T-helper 1 cell (primary cell): ENCODE measurements at places on chromosomes 16 and 17.

DNA sequence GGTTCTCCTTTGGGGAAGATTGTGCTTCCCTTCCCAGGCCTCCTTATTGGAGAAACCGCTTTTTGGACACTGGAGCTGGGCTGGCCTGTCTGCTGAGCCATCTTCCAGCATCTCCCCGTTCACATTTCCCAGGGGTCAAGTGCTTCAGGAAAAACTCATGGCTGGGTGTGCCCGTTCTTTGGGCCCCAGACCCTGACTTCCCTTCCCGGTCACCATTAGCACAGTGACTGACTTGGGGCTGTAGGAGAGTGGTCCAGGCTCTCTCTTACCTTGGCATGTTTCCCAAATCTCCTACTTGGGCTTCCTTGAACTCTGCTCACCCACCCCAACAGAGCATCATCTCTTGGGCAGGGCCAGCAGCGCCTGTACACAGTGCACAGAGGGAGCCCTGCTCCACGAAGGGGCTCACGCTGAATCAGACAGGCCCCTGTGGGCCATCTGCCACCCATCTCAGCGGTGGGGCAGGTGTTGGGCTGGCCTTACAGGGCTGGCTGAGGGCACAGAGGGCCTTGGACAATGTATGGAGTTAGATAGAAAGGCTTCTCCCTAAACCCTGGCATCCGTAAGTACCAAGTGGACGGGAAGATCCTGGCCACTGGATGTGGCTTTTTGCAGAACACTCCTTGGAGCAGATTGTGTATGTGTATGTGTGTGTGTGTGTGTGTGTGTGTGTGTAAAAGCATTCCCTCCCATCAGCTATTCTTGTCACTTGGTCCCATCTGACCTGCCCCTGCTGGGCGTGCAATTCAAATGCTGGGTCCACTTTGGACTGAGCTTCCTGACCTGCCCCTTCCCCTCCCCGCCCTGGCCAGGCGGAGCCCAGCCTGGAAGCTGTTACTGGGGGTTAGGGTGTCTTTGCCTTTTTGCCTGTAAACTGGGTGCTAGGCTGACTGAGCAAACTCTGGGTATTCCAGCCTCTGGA, 24.9 kb upstream of the CDC42EP4 start:
- DNase-seq, result no peak

- DNase-seq, result peak; percentile 69
Observed at GRCh38 chr17:42112552-42113176, at the start of gene DHX58. Gene DHX58 (minus strand): TSS chr17:42112714. CDS start chr17:42111892, 822 bp downstream.

DNA sequence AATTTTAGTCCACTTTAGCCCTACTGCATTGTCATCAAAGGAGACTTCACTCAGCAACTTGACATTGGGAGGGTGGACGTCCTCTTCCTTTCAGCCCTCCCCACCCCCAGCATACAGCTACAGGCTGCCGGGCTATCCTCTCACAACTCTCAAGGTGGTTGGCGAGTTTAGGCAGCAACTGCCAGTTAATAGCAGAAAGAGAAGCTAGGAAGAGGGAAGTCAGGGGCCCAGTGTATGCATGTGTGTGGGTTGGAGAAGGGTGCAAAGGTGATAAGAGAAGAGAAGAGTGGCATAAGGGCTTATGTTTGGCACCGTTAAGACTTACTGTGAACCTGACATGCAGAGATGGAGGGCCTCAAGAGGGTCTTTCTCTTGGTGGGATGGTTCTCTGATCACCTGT, 31.8 kb downstream of the CCL4 start:
- no peak for DNase-seq

DNA sequence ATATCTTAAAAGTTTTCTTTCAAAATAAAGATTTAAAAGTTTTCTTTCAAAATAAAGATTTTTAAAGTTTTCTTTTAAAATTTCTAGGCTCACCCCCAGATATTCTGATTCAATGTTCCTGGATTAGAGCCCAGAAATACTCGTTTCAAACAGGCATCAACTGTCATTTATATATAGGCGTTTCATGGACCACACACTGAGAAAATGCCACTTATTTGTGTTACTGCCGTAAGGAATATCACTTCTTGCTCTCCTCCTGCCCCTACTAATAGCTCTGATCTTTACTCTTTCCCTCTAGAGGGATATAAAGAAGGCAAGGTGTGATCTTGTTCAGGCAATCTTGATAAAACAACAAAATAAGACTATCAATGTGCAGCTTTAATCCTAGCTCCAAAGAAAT, 1324.1 kb downstream of the CDH8 start:
- DNase-seq, result no peak

- DNase-seq, result no peak
Observed at GRCh38 chr16:64292953-64293352, 828.9 kb downstream of the CDH11 start.

DNA sequence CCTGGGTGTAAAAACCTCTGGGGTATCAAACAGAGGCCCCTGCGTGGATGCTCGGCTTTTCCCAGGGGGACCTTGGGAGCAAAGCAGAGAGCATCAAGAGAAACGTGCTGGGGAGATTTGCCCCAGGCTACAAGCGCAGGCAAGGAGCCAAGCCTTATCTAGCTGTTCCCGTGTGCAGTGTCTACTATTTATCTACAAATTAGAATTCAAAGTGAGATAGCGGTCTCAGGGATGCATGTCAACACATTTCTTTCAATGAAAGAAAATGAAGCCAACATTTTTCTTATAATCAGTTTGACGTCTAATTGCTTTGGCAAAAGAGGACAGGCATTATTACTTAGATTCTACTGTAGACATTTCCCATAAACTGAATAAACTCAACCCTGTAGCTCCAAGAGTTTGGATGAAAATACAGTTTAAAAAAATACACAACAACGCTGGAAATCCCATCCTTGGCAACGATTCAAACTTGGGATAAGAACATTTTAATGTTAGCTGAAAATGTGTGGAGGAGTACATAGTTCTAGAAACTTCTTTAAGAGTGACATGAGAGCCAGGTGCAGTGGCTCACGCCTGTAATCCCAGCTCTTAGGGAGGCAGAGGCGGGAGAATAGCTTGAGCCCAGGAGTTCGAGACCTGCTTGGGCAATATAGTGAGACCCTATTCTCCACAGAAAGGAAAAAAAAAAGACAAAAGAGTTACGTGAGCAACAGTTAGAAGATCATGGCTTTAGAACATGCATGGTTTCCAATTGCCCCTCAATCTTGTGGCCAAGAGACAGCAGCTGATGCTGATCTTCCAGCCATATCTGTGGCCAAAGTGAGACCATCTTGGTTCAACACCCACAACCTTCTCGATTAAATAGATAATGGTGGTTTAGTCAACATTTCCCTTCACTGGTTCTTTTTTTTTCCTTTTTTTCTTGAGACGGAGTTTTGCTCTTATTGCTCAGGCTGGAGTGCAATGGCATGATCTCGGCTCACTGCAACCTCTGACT, 7.2 kb downstream of the SPNS3 start:
- no peak for DNase-seq

DNA sequence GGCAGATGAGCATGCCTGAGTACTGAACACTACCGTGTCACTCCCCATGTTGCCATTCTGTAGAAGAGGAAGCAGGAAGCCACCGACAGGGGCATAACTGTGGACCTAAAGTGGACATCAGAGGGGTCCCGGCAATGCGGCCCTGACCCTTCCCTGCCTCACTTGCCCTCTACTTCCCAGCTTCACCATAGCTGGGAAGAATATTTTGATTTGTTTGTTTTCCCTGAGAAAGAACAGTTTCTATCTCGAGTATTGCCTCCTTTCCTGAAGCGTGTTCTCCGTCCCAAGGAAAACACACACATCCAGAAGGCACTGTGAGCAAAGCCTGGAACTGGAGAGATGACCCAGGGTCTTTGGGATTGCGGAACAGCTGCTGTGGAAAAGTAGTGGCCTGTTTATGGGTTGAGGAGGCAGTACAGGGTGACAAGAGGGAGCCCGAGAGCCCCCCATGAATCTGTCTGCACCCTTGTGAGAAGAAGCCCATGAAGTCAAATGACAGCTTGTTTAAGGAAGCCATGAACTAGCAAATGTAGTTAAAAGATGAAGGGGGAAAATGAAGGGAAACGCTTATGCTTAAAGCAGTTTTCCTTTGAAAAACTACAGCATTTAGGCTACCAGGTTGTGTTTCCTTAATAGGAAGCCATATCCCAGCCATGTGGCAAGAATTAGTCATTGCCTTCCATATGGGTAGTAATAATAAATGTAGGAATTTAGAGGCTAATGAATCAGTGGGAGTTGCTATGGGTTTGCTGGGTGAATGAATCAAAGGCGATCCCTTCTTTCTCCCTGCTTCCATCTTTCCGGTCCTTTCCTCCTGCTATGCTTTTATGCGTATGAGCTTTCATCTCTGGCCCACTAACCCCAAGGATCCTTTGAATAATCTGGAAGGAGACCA, 90.0 kb upstream of the TBX2 start:
- DNase-seq, result no peak

- DNase-seq, result no peak
Observed at GRCh38 chr17:34252444-34253138, 2.5 kb upstream of the CCL2 start.

- DNase-seq, result no peak
Observed at GRCh38 chr17:4934173-4934979, 2.3 kb downstream of the GP1BA start.

DNA sequence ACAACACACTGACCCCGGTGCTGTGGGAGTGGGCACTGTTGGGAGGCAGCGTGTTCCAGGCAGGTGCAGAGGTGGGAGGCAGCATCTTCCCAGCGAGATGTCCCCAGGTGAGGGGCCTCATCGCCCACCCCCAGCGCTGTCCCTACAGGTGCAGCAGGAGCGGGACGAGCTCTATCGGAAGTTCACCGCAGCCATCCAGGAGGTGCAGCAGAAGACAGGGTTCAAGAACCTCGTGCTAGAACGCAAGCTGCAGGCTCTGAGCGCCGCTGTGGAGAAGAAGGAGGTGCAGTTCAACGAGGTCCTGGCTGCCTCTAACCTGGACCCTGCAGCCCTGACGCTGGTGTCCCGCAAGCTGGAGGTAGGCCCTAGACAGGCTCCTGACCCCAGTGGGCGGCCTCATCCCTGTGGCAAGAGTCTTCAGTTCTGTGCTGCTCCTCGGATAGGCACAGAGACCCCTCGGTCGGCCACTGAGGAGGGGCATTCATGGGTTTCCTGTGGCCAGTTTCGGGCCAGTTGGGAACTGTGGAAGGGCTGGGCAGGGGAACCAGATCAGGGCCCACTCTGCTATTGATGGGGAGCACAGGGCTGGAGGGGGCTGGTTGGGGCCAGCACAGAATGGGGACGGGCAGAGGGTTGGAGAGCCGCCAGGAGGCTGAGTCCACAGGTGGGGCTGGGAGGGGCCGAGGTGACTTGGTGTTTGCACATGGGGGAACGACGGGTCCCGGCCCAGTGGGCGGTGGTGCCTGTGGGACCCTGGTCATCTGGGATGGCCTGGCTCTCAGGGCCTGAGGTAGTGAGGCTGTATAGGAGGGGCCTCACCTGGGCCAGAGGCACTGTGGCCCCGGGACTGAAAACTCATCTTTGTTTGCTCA, 21.1 kb upstream of the DBNDD1 start:
- DNase-seq, result no peak

GRCh38 chr17:216625-217024, 35.2 kb upstream of the DOC2B start:
- DNase-seq, result no peak

DNA sequence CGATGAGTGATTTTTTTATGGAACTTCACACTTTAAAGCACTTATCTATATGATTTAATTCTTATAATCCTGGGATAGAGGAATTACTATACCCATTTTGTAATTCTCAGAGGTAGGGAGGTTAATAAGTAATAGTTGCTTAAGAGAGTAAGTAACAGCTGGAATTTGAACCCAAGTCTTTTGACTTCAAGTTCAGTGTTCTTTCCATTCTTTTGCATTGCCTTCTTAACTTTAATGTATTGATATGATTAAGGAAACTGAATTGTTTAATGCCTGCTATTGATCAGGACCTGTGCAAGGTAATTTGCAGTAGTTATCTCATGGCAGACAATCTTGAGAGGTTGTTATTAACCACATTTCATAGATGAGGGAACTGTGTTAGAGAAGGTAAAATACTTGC, 78.5 kb downstream of the TUBD1 start:
- no peak for DNase-seq

GRCh38 chr17:38430316-38430715, 2.1 kb downstream of the ARHGAP23 start:
- DNase-seq, result no peak

DNA sequence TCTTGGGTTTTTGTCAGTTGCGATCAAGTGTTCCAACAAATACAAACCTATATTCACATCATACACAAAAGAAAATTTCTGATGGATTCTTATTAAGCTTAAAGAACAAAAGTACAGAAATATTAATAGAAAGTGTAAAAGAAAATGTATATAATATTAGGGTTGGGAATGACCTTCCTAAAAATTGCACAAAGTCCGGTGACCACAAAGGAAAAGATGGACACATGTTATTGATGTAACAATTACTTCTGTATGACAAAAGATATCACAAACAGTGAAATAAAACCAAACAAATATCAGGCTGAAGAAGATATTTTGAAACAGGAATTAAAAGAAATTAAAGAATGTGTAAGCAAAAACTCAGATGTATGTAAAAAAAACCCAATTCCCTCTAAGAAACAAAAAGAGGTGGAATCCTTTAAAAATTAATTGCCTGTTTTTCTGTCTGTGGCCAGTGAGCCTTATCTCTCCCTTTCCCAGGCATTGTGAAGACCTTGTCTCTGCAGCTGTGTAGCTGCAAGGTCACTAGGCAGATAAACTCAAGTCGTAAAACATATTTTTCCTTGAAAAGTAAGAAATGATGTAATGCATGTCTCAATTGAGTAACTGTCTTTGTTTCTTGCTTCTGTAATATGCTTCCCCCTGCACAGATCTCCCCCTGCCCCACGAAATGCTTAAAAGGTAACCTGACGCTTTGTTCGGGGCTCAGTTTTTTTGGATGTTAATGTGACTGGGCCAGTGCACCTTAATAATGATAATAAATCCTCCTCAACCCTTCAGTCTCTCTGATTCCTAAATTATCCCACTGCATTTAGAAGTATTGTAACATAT, 2.8 kb downstream of the ST6GALNAC1 start:
- DNase-seq, result no peak

GRCh38 chr17:69913216-69913615, 161.8 kb upstream of the KCNJ16 start:
- DNase-seq, result no peak

DNA sequence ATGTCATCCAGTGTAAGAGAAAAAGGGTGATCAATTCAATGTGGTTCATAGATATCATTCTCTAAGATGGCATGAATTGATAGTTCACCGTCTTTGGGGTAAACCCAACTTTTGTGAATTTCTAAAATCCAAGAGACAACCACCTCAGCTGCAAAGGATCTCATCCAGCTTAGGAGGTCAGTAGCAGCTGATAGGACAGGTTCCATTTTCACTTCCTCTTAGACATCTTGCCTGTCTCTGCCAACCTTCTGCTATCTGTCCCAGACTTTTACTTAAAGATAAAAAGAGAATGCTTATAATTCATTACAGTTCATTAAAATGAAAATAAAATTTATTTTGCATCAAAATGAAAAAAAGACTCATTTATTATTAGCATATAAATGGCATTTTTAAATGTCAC, 468.2 kb downstream of the XYLT1 start:
- DNase-seq, result no peak
